ENCODE measurements at places on chromosomes 5 and 9. TPM values are rescaled to one million over a fixed set of nuclear protein-coding genes. Genes with fewer than 3 reads are reported as not detected.

ARL10 gene
- total RNA-seq = 0.97 TPM

SPATA31E1 gene
- total RNA-seq = not detected

LOX gene
- 1.6 TPM for total RNA-seq

KIF20A gene
- 38.7 TPM for total RNA-seq

FST gene
- 1.4 TPM for total RNA-seq

ZNG1E gene
- total RNA-seq = 62.8 TPM
